ENCODE measurements at places on chromosomes 6 and 20.
A peak's percentile ranks its signal among the peaks of the same experiment; 100 is the strongest.

DNA sequence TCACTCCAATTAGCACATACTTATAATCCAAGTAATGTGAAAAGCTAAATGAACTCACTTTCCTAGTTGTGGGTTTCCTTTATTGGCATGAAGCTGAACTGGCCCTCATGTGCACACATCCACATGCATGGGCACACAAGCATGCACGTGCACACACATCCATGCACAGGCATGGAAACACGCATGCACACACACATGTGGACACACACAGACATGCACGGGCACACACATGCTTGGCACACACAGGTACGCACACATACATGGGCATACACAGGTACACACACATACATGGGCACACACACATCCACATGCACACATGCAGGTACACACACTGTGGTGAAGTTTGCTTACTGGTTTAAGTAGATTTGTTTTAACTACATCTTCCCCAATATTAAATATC, 23.8 kb downstream of the SYNDIG1 start:
- DNase-seq = no peak

GRCh38 chr6:56459030-56459805, 183.5 kb downstream of the DST start:
- no peak for DNase-seq

GRCh38 chr6:37441651-37442050, 8.6 kb downstream of the CMTR1 start:
- DNase-seq = no peak

- DNase-seq = peak; percentile 73
Measured at GRCh38 chr6:6781172-6781872, 192.8 kb downstream of the LY86 start.

DNA sequence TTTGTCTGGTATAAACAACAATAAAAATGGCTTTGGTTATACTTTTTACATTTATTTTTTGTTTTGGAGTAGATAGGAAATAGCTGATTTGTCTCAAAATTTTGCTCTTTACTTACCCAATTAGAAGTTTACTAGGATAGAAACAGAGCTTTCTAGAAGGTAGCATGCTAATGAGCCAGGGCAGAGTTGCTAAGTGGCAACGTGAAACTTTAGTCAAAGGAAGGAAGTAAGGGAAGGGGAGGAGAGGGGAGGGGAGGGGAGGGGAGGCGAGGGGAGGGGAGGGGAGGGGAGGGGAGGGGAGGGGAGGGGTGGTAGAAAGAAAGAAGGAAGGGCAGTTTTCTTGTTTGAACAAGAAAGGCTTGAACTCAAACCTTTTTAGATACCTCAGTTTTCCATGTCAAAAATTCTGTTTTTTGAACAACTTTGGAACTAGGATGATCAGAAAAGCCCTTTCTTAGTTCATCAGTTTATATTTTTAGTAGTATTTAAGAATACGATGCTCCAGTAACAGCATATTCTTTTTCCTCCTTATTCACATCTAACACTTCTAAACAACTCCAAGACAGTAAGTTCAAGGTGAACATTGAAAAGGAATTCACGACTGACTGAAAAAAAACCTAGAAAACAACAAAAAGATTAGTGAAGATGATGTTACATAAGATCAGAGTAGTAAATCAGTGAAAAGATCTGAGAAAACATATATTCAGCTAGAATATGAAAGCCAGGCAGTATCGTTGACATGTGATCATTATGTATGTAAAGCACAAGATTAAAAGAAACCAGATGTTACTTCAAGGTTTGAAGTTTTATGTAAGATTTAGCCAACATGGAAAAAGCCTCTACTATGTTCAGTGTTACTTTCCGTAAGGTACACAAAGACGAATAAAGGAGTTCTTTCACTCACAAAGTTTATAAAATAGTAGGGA, 263.4 kb downstream of the ARHGAP18 start:
- DNase-seq = no peak

- DNase-seq = no peak
Measured at GRCh38 chr20:42894483-42894882, 295.2 kb downstream of the PTPRT start.

DNA sequence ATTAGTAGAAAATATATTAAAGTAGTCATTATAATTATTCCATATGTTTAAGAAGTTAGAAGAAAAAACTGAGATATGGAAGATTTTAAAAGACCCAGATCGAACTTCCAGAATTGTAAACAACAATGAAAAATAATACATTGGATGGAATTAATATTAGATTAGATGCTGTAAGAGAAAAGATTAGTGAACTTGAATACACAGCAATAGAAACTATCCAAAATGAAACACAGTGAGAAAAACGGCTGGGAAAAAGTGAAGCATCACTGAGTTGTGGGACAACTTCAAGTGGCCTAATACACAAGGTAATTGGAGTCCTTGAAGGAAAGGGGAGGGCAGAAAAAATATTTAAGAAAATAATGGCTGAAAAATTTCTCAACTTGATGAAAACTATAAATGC, 4.2 kb upstream of the TTBK1 start:
- no peak for DNase-seq

DNA sequence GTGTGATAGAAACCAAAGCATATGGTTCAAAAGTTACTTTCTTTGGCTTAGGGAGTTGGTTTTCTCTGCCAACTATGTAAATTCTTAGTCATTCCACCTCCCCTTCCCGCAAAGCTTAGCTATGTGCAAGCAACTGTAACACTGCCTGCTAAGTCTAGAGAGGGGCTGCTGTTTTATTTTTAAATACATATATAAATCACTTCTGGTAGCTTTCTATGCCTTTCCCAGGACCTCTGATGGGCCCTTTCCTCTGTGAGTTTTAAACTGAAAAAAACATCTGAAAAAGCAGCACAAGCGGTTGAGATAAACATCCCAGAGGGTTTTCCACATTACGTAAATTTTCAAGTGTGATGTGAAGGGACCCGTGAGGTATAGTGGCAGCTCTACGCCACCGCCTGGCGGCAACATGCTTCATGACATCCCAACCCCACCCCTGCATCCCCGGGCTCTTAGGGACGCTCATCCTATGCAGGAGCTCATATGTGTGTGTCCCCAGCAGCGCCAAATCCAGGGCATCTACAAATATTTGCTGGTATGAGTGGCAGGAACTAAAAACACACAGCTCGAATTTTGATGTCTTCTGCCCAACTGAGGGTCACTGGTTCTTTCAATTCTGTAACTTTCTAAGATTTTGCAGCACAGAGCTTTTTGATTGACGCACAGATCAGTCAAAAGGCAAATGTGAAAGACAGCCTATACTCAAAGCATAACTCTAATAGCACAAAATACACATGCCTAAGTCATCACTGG, 12.7 kb downstream of the SAYSD1 start:
- peak; percentile 66 for DNase-seq

GRCh38 chr6:3913077-3913957, 64.1 kb downstream of the FAM50B start:
- peak; percentile 99 for DNase-seq

DNA sequence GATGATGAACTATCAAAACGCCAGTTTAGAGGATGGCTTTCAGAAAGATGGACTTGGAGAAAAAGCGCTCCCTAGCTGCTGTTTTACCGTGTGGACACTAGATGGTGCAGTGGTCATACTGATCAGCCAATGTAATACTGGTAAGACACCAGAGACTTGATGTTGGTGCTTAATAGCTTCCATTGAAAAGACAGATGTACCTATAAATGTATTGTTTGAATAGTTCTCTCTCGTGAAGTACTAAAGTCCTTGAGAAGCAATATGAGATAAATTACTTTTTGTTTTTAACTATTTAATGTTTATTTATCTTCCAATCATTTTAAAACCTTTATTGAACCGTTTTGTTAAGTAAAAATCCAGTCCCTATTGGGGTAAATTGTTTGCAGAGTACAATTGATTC, 63.9 kb upstream of the FUCA2 start:
- peak; percentile 54 for DNase-seq

DNA sequence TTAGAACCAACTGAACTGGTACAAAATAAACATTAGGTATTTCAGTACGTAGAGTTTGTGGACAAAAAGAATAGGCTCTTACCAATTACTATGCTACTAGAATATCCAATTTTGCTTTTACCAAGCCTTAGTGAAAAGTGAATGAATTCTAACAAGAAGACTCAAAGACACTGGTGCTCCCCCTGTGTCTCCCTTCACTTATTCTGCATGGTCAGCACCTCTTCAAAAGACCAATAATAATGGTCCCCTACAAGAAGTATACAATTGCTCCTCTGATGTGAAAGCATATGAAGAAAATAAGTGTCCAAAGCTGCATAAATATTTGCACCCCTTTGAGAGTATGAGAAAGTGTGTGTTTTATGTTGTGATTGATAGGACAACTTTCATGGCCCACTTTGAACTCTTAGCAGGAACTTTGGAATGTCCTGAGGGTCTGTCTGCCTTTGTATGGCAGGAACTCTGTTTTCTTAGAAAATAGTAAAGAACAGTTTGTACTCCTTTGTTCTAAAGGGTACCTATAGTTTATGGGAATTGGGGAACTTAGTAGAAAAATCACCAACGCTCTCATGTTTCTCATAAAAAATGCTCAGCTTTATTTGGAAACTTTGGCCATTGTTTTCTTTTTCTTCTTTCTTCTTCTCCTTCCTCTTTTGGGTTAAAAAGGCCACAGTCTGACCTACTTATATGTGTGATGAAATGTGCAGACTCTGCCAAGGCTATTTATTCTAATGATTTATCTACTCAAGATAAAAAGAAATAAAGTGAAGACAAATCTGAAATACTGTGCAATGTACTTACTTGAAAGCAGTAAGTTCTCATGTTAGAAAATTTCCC, 352.4 kb downstream of the LAMA2 start:
- no peak for DNase-seq

DNA sequence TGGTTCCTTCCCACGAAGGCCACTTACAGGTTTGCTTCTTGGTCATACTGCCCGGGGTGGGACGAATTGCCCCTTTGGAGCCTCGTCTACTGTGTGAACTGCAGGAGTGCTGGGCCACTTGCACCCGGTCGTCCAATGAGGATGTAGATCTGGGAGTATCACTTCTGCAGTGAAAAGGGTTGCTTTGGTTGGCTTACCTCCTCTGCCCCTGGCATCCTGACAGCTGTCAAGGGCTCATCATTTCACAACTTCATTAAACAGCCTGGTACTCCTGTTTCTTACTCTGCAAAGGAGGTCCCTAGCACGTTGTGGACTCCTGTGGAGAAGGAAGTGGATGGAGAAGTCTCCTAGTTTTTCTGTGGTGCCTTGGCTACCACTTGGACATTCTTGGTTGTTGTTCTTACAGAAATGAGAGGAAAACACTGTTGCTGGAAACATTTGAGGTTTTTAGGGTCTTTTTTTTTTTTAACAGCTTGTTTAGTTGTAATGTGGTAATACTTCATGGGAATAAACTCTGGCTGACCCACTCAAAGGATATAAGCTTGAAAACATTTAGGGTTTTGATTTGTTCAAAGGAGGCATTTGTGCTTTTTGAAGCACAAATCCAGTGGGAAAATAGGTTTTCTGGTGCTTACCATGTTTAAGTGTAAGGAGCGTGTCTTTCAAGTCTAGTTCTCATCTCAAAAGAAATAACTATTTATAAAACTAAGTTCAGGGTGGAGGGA, 60.7 kb downstream of the AKAP12 start:
- DNase-seq = no peak

DNA sequence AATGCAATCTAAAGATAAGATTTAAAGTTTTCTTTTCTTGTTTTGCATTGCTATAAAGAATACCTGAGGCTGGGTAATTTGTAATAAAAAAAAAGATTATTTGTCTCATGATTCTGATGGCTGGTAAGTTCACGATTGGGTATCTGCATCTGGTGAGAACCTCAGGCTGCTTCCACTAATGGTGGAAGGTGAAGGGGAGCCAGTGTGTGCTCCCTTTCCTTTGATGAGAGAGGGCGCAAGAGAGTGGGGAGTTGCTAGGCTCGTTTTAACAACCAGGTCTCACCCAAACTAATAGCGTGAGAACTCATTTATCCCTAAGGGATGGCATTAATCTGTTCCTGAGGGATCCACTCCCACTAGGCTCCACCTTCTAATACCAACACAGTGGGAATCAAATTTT, 353.2 kb downstream of the BTBD3 start:
- no peak for DNase-seq

- DNase-seq = no peak
Measured at GRCh38 chr20:59948828-59949720, 8.9 kb downstream of the FAM217B start.

DNA sequence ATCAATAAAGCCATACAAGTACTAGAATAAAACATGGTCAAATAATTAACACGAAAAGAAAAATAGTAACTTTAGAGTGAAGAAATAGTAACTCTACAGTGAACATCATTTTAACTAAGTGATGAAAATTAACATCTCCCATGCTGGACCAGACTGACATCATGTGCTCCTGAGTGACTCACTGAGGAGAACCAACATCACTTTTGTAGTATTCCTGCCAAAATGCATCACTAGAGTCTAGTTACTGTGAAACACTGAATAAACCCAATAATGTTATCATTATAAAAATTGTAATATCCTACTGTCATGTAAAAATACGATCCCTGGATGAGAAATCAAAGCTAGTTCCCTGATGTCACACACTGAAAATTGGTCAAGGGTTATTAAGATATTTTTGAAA, 361.3 kb downstream of the CD109 start:
- no peak for DNase-seq

- peak; percentile 30 for DNase-seq
Measured at GRCh38 chr6:83169511-83169910, 23.6 kb downstream of the PGM3 start.

- DNase-seq = no peak
Measured at GRCh38 chr6:16818992-16819626, 57.8 kb upstream of the ATXN1 start.

DNA sequence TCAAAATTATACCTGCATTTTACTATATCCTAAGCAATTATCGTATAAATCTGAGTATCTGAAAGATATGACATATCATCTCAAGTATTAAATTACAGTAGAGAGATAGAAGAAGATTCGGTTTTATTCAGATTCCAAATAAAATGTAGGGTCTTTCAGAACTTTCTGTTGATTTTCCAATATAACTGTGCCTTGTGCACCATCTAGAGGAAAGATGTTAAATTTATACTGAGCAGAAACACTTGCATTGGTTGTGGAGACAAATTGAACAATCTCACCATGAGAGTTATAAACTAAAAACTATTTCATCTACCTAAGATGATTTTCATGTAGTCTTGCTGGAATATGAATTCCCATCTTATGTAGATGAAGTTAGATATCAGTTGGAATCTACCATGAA, 26.8 kb upstream of the HSF2 start:
- no peak for DNase-seq

DNA sequence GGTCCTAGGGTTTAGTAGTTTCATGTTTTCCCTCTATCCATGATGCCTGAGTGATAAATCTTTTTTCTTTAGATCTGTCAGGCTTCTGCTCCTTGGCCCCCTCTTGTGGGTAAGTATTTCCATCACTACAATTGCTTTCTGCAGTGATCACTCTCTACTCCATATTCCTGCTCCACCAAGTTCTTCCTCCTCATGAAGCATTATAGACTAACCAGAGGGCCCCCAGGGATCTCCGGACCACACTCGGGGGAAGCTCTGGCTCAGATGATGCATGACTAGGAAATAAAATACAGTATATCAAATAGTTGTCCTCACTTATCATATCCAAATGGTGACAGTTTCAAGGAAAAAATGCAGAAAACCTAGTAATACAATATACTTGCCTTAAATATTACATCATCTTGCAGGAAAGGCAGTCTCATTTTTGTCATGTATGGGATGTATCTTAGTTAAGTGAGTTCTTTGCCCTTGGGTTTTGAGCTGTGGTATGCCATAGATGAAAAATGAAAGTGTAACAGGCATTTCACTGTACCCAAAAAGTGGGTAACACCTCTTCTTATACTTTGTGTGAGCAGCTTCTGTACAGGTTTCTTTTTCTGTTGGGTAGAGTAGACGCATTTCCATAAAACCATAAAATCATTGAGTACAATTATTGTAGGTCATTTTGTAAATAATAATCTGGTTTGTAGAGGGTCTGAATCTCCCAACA, 200.9 kb upstream of the EYA4 start:
- DNase-seq = peak; percentile 1

- DNase-seq = peak; percentile 42
Measured at GRCh38 chr6:151018911-151019782, 153.6 kb downstream of the MTHFD1L start.

Data from astrocyte (in vitro differentiated cells and primary cell).